Endothelial cell of umbilical vein (primary cell): ENCODE measurements at places on chromosomes 12 and 14. TPM values are rescaled to one million over a fixed set of nuclear protein-coding genes. Genes with fewer than 3 reads are reported as not detected.

DNA sequence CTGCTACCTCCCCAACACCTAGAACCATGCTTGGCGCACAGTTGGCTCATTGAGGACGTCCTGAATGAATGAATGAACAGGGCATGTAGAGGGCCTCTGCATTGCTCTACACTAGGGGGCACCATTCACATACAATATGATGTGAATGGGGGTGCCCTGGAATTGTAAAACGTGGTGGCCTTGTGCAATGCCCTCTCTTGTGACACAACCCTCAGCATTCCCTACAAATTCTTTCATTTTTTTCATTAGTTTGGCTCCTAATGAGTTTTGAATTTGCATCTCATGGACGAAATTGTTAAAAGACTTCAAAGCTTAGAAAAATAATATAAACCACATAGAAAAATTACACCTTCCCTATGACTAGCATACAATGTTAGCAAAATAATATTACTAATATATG is 2.3 kb upstream of the DIO2 start:
- H3K36me3 ChIP-seq: no peaks in the 10 kb centered on the region
- H3K4me3 ChIP-seq: no peak overlapping the region
- H3K27ac ChIP-seq: no peak overlapping the region
- no peaks in the 10 kb centered on the region for H3K27me3 ChIP-seq
- DNase-seq: peak; percentile 39

Gene FKBP11
- total RNA-seq: 78.9 and 81.2 TPM in 2 replicates

Gene CCDC196
- total RNA-seq: not detected in 2 replicates

Gene GLS2
- total RNA-seq: 0.33 TPM in 1 of 2 replicates, not detected in the other

DNA sequence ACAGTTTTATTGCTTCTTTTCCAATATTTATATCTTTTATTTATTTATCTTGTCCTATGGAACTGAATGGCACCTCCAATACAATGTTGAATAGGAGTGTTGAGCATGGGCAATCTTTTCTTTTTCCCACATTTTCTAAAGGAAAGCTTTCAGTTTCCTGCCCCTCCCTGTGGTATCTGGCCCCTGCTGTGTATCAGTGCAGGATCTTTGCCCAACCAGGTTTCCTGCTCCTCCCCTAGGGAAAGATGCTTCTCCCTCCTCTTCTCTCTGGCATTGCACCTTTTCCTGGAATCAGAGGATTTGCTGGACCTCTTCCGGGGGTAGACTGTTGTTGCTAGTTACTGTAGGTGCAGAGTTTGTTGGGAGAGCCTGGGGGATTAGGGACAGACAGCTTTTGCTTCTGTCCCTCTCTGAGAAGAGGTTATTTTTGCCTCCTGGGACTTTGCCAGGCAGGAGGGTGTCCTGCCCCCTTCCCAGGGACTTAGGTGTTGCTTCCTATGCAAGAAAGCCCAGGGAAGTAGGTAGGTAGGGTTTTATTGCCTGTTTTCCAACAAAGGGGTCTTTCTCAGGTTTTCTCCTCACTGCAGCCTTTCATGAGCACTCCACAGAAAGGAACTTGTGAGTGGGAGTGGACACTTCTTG is 67.6 kb downstream of the POLR3B start:
- H3K36me3 ChIP-seq: no peaks in the 10 kb centered on the region
- H3K4me3 ChIP-seq: no peak overlapping the region
- no peaks in the 10 kb centered on the region for H3K27me3 ChIP-seq

- DNase-seq: no peak
- no peak overlapping the region for H3K27ac ChIP-seq
- no peaks in the 10 kb centered on the region for H3K27me3 ChIP-seq
- H3K4me3 ChIP-seq: no peak overlapping the region
Observed at GRCh38 chr12:103779410-103780092, 61.5 kb downstream of the NT5DC3 start.

DNA sequence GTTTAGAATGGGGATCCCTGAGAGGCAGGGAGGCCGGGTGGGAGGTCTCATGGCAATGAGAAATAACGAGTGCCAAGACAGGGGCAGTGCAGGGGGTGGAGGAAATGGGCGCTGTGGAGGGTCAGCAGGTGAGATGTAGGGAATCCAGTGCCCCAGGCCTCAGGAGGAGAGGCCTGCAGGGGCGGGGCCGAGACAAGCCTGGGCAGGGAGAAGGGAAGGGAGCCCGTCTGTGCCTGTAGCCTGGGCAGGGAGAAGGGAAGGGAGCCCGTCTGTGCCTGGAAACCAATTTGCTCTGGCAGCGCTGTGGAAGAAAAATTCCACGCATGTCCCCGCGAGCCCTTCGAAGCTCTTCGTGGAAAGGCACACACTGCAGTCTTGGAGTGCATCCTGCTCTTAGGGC is 10.6 kb upstream of the NCOR2 start:
- no peak overlapping the region for H3K27ac ChIP-seq
- H3K36me3 ChIP-seq: no peaks in the 10 kb centered on the region
- no peak overlapping the region for H3K4me3 ChIP-seq
- DNase-seq: no peak

- no peaks in the 10 kb centered on the region for H3K27me3 ChIP-seq
- no peak for DNase-seq
- peak overlapping the region; percentile 86 for H3K4me3 ChIP-seq
- peak overlapping the region; percentile 93 for H3K27ac ChIP-seq
- H3K4me1 ChIP-seq: peaks cover 25% of the 10 kb centered on the region
Observed at GRCh38 chr14:60092526-60092920, 800 bp downstream of the PCNX4 start.

- H3K27ac ChIP-seq: no peak overlapping the region
- no peak for DNase-seq
- no peaks in the 10 kb centered on the region for H3K4me1 ChIP-seq
- H3K4me3 ChIP-seq: no peak overlapping the region
- H3K36me3 ChIP-seq: no peaks in the 10 kb centered on the region
Observed at GRCh38 chr14:69214393-69214792, 23.1 kb downstream of the EXD2 start.

- no peak overlapping the region for H3K27ac ChIP-seq
- no peak for DNase-seq
- H3K4me3 ChIP-seq: no peak overlapping the region
- no peaks in the 10 kb centered on the region for H3K36me3 ChIP-seq
Observed at GRCh38 chr14:65703996-65704395, 291.5 kb downstream of the FUT8 start.

DNA sequence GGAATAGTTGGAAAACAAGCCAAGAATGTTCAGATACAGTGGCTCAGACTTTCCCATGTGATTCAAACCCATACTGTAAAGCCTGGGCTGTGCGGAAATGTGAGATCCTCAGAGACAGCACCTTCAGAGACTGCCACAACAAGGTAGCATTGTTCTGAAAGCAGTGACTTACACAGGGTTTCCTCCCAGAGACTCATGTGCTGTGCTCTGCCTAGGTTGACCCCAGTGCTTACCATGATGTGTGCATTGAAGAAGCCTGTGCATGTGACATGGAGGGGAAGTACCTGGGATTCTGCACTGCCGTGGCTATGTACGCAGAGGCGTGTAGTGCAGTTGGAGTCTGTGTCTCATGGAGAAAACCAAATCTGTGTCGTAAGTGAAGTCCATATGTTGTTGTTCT is 219.4 kb downstream of the LRRK2 start:
- no peaks in the 10 kb centered on the region for H3K27me3 ChIP-seq
- no peak overlapping the region for H3K4me3 ChIP-seq

DNA sequence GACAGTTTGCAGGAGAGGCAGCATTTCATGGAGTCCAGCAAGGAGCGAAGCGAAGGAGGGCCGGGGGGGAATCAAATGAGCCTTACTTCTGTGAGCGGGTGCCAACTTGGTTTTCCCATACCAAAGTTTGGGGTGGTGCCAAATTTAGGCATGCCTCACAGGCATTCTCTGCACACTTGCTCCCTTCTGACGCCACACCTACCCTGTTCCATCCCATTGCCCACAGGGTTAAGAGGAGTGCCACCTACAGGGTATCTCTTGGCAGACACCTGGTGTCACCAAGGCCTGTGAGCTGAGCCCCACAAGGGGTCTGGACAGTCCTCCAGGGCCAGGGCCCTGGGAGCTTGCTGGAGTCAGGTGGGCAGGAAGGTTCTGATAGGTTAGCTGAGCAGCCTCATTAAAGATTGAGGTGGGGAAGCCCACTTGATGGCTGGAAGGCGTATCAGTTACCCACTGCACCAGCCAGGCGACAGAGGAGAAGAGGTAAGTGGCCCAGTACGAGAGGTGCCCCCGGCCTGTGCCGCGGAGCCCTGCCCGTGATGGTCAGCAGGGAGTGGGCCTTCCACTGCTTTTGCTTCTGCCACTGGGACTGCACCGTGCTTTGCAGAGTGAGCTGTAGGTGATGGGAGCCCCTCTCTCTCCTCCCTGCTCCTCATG is 45.2 kb downstream of the DEGS2 start:
- no peak overlapping the region for H3K27ac ChIP-seq
- H3K4me1 ChIP-seq: no peaks in the 10 kb centered on the region
- H3K27me3 ChIP-seq: no peaks in the 10 kb centered on the region
- no peaks in the 10 kb centered on the region for H3K36me3 ChIP-seq
- H3K4me3 ChIP-seq: no peak overlapping the region
- no peak for DNase-seq

DNA sequence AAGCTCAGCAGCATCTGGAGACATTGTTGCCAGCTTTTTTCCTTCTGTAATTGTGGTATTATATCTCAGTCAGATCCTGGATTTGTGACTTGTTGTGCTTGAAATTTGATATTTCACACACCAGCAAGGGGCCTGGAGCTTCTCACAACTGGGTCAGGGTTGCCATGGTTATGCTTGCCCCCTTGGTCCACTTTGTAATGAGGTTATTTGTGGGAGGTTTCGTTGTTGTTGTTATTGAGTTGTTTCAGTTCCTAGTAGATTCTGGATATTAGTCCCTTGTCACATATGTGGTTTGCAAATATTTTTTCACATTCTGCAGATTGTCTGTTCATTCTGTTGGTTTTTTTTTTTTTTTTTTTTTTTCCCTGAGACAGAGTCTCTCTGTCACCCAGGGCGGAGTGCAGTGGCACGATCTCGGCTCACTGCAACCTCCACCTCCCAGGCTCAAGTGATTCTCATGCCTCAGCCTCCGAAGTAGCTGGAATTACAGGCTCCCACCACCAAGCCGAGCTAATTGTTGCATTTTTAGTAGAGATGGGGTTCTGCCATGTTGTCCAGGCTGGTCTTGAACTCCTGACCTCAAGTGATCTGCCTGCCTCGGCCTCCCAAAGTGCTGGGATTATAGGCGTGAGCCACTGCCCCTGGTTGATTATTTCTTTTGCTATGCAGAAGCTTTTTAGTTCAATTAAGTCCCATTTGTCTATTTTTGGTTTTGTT is 80.6 kb upstream of the ETV6 start:
- no peak overlapping the region for H3K4me3 ChIP-seq
- no peak overlapping the region for H3K27ac ChIP-seq
- DNase-seq: no peak
- H3K27me3 ChIP-seq: peaks cover 2% of the 10 kb centered on the region
- H3K4me1 ChIP-seq: no peaks in the 10 kb centered on the region

- H3K27me3 ChIP-seq: peaks cover 98% of the 10 kb centered on the region
- no peak within 1 kb of the TSS for H3K27ac ChIP-seq
- H3K4me3 ChIP-seq: no peak within 1 kb of the TSS
- H3K4me1 ChIP-seq: no peaks in the 10 kb centered on the region
- no peaks in the 10 kb centered on the region for H3K36me3 ChIP-seq
- DNase-seq: no peak
Observed at GRCh38 chr14:56810147-56810719, at the start of gene OTX2. Gene OTX2, minus strand, starts transcription at chr14:56810479. Its CDS starts 5,023 bp downstream, at chr14:56805456.

GRCh38 chr14:60212503-60213371 is 36.3 kb upstream of the PPM1A start:
- no peak for DNase-seq
- H3K4me1 ChIP-seq: no peaks in the 10 kb centered on the region
- H3K27ac ChIP-seq: no peak overlapping the region

GRCh38 chr12:56082967-56083366 is 3.0 kb downstream of the ERBB3 start:
- H3K4me3 ChIP-seq: no peak overlapping the region
- peaks cover 15% of the 10 kb centered on the region for H3K4me1 ChIP-seq
- no peaks in the 10 kb centered on the region for H3K36me3 ChIP-seq
- DNase-seq: no peak
- peaks cover 4% of the 10 kb centered on the region for H3K27me3 ChIP-seq

DNA sequence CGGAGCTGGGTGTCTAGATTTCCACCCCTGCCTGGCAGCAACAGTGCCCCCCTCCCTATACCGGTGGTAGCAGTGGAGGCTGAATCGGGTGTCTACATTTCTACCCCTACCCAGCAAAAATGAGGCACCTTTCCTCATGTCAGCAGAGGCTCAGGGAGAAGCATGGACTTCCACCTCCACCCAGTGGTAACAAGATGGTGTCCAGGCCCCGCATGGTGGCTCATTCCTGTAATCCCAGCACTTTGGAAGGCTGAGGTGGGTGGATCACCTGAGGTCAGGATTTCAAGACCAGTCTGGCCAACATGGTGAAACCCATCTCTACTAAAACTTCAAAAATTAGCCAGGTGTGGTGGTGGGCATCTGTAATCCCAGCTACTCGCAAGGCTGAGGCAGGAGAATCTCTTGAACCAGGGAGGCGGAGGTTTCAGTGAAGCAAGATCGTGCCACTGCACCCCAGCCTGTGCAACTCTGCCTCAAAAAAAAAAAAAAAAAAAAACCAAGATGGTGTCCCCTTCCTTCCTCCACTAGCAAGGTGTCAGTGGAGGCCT is 35.5 kb upstream of the OR5AU1 start:
- H3K36me3 ChIP-seq: no peaks in the 10 kb centered on the region
- no peaks in the 10 kb centered on the region for H3K4me1 ChIP-seq
- peaks cover 6% of the 10 kb centered on the region for H3K27me3 ChIP-seq
- no peak overlapping the region for H3K27ac ChIP-seq
- DNase-seq: no peak

- H3K27ac ChIP-seq: no peak overlapping the region
- H3K36me3 ChIP-seq: peaks cover 7% of the 10 kb centered on the region
- no peaks in the 10 kb centered on the region for H3K4me1 ChIP-seq
- H3K27me3 ChIP-seq: no peaks in the 10 kb centered on the region
- no peak for DNase-seq
- no peak overlapping the region for H3K4me3 ChIP-seq
Observed at GRCh38 chr14:57290751-57291150, 22.0 kb downstream of the AP5M1 start.

DNA sequence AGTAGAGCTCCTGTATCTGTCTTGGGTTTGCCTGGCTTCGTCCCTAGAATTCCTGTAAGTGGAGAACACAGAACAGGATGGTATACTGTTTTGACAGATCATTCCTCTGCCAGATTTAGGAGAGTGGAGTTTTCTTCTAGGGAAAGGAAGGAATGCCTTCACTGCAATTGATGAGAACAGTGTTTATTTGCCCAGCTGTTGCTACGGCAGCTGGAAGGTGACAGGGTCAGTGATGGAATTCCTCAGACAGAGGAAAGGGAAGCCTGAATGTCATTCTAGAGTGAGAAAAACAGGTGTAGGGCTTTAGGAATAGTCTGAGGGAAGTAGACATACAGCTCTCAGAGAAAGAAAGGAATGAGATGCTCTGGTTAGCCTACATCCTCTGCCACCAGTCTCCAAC is 11.7 kb downstream of the CSRNP2 start:
- peak overlapping the region; percentile 10 for H3K27ac ChIP-seq
- no peaks in the 10 kb centered on the region for H3K27me3 ChIP-seq
- H3K4me3 ChIP-seq: no peak overlapping the region
- H3K4me1 ChIP-seq: no peaks in the 10 kb centered on the region
